Spleen (tissue), 13 donors: ENCODE measurements at places on chromosomes 4 and X.

DNA sequence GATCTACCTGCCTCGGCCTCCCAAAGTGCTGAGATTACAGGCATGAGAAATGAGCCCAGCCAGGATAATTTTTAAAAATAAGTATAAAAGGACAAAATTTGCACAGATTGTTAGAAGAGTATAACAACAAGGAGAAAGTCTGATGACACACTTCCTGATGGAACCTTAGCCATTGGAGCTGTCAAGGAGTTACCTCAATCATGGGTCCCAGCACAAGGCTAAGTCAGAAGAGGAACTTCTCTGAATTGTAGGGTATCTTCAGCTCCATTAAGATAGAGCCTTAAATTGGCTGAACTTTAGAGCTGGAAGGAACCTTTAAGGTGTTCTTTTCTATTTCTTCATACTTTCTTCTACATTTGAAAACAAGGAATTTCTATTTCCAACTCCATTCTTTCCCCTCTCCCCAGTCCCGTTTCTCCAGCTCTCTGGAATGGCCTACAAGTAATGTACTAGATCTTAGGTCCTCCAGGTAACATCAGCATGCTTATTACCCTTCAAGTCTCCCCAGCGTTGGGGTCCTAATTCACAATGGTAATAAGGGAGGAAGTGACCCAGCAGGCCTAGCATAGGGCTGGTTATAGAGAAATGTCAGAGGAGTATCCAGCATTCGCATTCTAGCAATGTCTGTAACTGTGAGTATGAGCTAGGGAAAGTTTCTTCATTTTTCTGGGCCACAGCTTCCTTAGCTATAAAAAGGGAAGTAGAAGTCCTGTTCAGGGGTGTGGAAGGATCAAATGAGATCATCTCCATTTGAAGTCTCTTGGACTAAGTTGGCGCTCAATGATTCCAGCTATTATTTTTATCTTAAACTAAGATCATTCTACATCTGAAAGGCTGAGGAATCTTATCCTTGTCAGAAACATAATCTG is 18.5 kb upstream of the RBPJ start:
- peak overlapping the region; percentile 37 for H3K27ac ChIP-seq
- no peak for DNase-seq
- H3K4me3 ChIP-seq, result no peak overlapping the region
- H3K4me1 ChIP-seq, result peaks cover 17% of the 10 kb centered on the region
- no peaks in the 10 kb centered on the region for H3K36me3 ChIP-seq

GRCh38 chrX:142251202-142251601 is 46.1 kb upstream of the MAGEC2 start:
- no peak overlapping the region for H3K4me3 ChIP-seq
- no peaks in the 10 kb centered on the region for H3K27me3 ChIP-seq
- no peaks in the 10 kb centered on the region for H3K4me1 ChIP-seq

- no peaks in the 10 kb centered on the region for H3K36me3 ChIP-seq
- no peak overlapping the region for H3K4me3 ChIP-seq
- H3K27ac ChIP-seq, result no peak overlapping the region
These were observed 50.1 kb upstream of the NSUN7 start for GRCh38 chr4:40699648-40700047.

DNA sequence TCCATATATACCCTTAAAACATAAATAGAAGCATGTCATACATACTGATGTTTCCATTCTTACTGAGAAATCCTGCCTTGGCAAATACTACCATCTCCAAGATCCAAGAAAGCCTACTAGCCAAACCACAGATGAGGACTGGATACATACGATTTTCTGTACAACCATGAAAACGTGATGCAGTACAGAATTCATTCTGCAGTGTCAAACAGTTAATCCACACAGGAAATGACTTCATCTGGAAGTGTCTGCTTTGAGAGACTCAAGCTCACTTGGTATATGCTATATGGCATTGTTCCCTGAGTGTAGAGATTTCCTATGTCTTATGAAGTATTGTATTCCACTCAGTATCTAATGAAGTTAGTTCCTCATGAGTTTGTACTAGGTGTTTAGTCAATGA is 94.3 kb downstream of the CT47B1 start:
- H3K4me1 ChIP-seq, result no peaks in the 10 kb centered on the region
- H3K36me3 ChIP-seq, result no peaks in the 10 kb centered on the region
- no peak overlapping the region for H3K4me3 ChIP-seq
- no peaks in the 10 kb centered on the region for H3K27me3 ChIP-seq

- DNase-seq, result no peak
- no peak overlapping the region for H3K4me3 ChIP-seq
- no peak overlapping the region for H3K27ac ChIP-seq
These were observed 725.0 kb downstream of the CCSER1 start for GRCh38 chr4:90852237-90852636.

DNA sequence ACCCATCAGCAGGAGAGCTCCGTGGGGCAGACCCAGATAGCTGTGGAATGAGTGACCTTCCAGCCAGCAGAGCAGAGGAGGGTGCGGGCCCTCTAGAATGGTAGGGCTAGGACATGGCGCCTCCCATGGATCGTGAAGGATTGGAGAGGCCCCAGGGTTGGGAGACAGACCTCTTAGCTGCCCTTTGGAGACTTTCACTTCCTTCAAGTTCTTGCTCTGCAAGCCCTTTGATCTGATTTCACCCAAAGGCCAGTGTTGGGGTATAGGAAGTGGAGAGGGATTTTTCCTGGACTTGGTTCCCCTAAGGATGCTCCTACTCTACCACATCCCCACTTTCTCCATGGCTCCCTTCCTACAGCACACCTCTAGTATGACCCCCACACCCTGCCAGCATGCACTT is 3.0 kb downstream of the SASH3 start:
- no peak for DNase-seq
- H3K27me3 ChIP-seq, result no peaks in the 10 kb centered on the region
- H3K4me1 ChIP-seq, result peaks cover 14% of the 10 kb centered on the region
- H3K4me3 ChIP-seq, result peak overlapping the region; percentile 69
- H3K27ac ChIP-seq, result peak overlapping the region; percentile 93

DNA sequence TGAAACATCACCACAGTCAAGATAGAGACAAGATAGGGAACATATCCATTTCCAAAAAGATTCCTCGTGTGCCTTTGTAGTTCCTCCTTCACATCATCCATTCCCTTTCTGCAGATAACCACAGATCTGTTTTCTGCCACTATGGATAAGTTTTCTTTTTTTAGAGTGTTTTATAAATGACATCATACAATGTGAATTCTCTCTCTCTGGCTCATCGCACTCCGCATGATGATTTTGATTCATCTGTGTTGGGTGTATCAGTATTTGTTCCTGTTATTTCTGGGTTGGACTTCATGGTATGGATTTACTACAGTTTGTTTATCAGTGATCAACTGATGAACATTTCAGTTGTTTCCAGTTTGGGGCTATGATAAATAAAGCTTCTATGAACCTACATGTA is 23.2 kb upstream of the ANXA3 start:
- no peak for DNase-seq
- no peaks in the 10 kb centered on the region for H3K27me3 ChIP-seq
- H3K27ac ChIP-seq, result no peak overlapping the region

GRCh38 chr4:147760695-147761094 is 28.8 kb downstream of the ARHGAP10 start:
- no peak overlapping the region for H3K27ac ChIP-seq
- H3K27me3 ChIP-seq, result no peaks in the 10 kb centered on the region
- DNase-seq, result no peak
- no peak overlapping the region for H3K4me3 ChIP-seq
- no peaks in the 10 kb centered on the region for H3K4me1 ChIP-seq

DNA sequence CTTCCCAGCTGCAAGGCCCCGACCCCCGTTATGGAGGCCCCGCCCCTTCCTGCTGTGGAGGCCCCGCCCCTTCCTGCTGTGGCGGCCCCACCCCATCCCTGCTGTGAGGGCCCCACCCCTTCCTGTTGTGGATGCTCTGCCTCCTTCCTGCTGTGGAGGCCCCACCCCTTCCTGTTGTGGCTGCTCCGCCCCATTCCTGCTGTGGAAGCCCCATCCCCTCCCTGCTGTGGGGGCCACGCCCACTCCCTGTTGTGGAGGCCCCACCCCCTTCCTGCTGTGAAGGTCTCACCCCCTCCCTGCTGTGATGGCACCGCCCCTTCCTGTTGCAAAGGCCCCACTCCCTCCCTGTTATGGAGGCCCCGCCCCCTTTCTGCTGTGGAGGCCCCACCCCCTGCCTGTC is 104.9 kb upstream of the PSAPL1 start:
- H3K4me3 ChIP-seq, result no peak overlapping the region
- no peaks in the 10 kb centered on the region for H3K4me1 ChIP-seq
- H3K27ac ChIP-seq, result no peak overlapping the region
- peak; percentile 87 for DNase-seq
- no peaks in the 10 kb centered on the region for H3K27me3 ChIP-seq
- H3K36me3 ChIP-seq, result no peaks in the 10 kb centered on the region

DNA sequence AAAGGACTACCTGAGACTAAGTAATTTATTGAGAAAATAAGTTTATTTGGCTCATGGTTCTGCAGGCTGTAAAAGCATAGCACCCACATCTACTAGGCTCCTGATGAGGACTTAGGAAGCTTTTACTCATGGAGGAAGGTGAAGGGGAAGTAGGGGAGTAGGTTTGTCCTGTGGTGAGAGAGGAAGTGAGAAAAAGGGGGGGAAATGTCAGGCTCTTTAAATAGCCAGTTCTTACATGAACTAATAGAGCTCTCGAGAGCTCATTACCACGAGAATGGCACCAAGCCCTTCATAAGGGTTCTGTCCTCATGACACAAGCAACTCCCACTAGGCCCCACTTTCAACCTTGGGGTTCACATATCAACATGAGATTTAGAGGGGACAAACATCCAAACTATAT is 125.5 kb upstream of the NRK start:
- no peaks in the 10 kb centered on the region for H3K4me1 ChIP-seq
- H3K27ac ChIP-seq, result no peak overlapping the region
- H3K4me3 ChIP-seq, result no peak overlapping the region
- H3K36me3 ChIP-seq, result no peaks in the 10 kb centered on the region
- DNase-seq, result no peak

- no peaks in the 10 kb centered on the region for H3K36me3 ChIP-seq
- H3K27me3 ChIP-seq, result no peaks in the 10 kb centered on the region
- no peak overlapping the region for H3K27ac ChIP-seq
- DNase-seq, result no peak
- H3K4me3 ChIP-seq, result no peak overlapping the region
These were observed 163.6 kb downstream of the ADAMTS3 start for GRCh38 chr4:72405417-72405816.

DNA sequence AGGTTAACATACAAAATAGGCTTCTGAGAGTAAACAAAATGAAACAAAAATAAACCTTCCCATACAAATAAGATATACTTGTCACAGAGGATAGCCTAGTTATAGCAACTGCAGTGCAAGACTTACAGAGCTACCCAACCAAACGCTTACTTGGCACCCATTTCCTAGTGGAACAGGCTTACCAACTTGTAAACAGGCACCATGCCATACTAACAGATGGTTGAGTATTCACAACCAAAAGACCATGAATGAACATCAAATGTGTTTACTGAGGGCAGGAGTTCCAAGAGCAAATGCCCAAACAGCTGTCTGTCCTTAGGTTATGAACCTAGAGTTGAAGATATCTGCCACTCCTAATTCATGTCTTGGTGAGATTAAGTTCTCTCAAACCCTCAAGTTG is 2629.2 kb downstream of the PCDH7 start:
- H3K27me3 ChIP-seq, result no peaks in the 10 kb centered on the region
- H3K4me1 ChIP-seq, result no peaks in the 10 kb centered on the region
- H3K36me3 ChIP-seq, result no peaks in the 10 kb centered on the region

DNA sequence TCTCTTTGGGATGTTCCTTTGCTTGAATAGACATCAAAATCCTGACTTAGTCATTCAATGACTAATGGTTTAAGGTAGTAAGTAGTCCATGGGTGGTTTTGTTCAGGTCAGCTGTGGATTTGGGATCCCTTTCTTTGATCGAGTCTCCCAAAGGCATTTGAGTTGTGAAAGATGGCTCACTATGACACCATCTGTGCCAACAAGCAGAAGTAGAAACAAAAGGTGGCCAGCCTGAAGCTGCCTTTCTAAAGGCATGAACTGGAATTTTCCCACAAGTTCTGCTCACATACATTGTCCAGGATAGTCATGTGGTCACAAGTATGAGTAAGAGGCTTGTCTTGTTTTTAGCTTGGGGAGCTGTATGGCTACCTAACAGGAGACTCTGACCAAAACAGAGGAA is 129.9 kb downstream of the CCNG2 start:
- no peak overlapping the region for H3K4me3 ChIP-seq
- H3K4me1 ChIP-seq, result no peaks in the 10 kb centered on the region
- no peak for DNase-seq
- H3K27me3 ChIP-seq, result no peaks in the 10 kb centered on the region
- no peaks in the 10 kb centered on the region for H3K36me3 ChIP-seq
- H3K27ac ChIP-seq, result no peak overlapping the region

GRCh38 chrX:44708470-44708869 is 135.4 kb upstream of the DUSP21 start:
- DNase-seq, result no peak
- H3K36me3 ChIP-seq, result no peaks in the 10 kb centered on the region
- H3K4me1 ChIP-seq, result no peaks in the 10 kb centered on the region
- no peaks in the 10 kb centered on the region for H3K27me3 ChIP-seq
- H3K27ac ChIP-seq, result no peak overlapping the region

DNA sequence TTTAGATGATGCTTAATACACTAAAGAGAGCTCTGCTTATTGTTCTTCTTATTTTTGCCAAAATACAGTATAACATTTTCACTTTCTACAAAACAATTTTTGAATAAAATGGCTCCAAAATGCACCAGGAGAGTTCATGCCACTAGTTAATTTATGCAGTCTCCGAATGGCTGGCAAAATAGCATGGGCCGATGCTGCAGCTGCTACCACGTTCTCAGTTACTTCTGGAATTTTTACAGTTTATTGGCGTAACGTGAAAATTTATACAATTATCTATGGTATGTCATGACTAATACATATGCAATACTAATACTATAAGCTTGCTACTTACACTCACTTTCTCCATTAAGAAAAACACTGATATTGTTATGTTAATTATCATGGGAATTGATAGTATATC is 16.5 kb downstream of the KLHL13 start:
- no peak for DNase-seq
- H3K36me3 ChIP-seq, result no peaks in the 10 kb centered on the region
- no peaks in the 10 kb centered on the region for H3K4me1 ChIP-seq

DNA sequence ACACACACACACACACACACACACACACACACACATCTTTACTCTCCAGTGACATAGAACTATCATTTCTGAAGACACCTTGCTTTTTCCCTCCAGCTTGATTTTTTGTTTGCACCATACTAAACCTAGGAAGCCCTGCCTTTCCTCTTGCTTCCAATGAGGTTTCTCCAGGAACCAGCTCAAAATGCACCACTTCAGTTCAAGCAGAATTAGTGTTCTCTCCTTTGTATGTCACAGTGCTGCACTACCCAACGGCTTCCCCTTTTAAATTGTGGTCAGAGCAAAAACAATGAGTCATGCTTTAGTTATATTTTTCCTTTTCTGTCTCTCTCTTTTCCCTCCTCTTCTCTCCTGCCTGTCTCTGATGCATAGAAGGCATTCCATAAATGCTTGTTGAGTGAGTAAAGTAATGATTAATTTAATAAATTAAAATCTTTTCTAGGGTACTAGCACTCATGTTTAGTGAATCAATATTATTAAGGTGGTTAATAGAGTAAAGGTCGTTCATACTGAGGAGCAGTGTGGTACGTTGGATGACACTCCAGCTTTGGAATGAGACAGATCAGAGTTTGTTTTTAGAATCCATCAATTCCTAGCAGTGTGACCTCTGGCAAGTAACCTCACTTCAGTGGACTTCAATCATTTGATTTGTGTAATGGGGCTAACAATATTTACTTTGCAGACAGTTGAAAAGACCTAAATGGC is 5.9 kb downstream of the RTL3 start:
- H3K36me3 ChIP-seq, result no peaks in the 10 kb centered on the region
- peaks cover 6% of the 10 kb centered on the region for H3K4me1 ChIP-seq
- H3K27ac ChIP-seq, result peak overlapping the region; percentile 35
- H3K27me3 ChIP-seq, result no peaks in the 10 kb centered on the region
